ENCODE measurements at places on chromosomes 3 and 15.
A peak's percentile ranks its signal among the peaks of the same experiment; 100 is the strongest.

GRCh38 chr15:39124155-39124552, 456.7 kb upstream of the THBS1 start:
- DNase-seq: no peak

DNA sequence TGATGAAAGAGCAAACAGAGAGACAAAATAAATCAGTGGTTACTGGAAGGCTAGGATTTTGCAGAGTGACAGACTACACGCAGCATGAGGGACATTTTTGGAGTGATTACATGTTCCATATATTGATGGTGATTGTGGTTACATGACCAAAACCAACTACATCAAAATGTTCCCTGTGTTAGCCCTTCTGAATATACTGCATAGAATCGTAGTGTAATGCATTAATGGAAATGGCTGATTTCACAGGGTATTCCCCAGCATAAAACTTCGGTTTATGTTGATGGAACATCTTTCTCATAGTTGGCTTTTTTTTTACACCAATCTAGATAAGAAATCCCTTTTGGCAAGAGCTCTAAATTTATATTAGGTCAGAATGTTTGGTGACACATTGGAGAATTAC, 191.3 kb upstream of the CMC1 start:
- DNase-seq: no peak

DNA sequence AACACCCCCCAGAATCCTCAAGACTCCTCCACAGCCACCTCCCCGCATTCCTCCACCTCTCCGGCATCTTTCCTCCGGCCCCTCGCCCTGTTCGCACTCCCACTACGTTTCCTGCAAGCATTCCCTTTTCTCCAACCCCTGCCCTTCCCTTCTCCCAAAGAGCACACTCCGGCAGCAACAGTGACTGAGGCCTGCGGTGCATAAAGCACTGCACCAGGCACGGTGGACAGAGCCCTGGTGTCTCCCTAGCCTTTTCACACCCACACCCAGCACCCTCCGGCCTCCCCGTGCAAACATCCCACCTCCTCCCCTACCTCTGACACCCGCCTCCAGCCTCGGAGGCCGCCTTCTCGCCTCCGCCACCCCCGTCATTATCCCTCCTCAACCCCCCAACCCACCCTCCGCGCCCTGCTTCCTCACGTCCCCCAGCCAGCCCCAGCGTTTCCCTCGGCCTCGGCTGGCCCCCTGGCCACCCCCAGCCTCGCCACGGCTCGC, 577 bp downstream of the ZNF148 start:
- DNase-seq: no peak

- DNase-seq: no peak
Measured at GRCh38 chr3:49004352-49005302, 2.6 kb upstream of the WDR6 start.

DNA sequence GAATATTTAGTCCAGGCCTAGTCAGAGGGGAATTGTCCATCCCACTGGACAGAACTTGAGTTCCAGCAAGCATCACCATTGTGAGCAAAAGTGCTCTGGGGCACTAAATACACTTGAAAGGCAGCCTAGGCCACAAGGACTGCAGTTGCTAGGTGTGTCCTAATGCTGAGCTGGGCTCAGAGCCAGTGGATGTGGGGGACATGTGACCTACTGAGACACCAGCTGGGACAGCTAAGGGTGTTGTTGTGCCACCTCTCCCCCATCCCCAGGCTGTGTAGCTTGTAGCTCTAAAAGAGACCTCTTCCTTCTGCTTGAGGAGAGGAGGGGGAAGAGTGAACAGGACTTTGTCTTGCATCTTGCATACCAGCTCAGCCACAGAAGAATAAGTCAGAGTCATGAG, 120.9 kb downstream of the DTWD1 start:
- DNase-seq: no peak

DNA sequence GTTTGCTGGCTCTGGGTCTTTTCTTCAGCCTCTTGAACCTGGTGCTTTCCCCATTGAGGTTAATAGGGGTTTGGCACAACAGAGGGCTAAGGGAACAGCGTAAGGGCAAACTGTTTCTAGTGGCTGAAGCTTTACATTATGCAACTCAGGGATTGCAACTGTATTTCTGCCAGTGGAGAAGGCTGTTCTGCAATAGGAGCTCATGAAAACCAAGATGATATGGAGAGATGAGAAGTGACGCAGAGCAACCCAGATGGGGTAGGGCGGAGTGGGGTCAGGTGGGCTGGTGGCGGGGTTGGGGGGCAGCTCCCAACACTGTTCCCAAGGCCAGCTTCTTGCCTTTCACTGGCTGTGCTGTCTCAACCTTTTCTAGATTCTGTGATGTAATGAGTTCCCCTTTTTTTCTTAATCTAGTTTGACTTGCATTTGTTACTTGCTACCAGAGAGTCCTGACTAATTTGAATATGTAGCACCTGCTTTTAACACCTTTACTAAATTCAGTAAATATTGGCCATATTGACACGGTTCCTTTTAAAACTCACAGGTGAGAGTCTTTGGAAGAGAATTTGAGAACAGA, 7.2 kb downstream of the GXYLT2 start:
- peak; percentile 94 for DNase-seq

GRCh38 chr15:48494631-48495030, 150.9 kb downstream of the FBN1 start:
- DNase-seq: no peak

DNA sequence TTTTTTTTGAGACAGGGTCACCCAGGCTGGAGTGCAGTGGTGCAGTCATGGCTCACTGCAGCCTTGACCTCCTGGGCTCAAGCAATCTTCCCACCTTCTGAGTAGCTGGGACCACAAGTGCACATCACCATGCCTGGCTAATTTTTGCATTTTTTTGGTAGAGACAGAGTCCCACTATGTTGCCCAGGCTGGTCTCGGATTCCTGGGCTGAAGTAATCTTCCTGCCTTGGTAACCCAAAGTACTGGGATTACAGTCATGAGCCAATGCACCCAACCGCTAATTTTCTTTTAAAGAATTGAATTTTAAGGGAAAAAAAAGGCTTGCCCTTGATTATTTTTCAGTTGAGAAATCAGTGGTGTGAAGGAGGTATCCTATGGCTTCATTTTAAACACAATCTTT, 334.0 kb downstream of the SOX2 start:
- DNase-seq: no peak

GRCh38 chr15:70049701-70050301, 47.9 kb downstream of the TLE3 start:
- DNase-seq: no peak

DNA sequence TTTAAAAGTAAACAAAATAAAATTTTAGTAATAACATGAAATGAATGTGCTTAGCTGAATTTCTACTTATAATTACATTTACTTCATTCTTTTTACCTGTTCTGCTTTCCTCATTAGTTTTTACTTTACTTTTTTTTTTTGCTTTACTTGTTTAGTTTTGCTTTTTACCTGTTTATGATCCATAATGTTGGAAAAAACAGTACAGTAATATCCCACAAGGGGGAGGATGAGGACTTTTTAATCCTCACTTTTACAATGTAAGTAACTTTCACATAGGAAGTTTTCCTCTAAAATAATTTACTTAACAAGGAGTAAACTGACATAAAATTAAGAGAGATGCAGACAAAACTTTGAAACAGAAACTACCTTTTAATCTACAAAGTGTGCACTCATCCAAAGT, 268.7 kb downstream of the TBC1D5 start:
- no peak for DNase-seq

DNA sequence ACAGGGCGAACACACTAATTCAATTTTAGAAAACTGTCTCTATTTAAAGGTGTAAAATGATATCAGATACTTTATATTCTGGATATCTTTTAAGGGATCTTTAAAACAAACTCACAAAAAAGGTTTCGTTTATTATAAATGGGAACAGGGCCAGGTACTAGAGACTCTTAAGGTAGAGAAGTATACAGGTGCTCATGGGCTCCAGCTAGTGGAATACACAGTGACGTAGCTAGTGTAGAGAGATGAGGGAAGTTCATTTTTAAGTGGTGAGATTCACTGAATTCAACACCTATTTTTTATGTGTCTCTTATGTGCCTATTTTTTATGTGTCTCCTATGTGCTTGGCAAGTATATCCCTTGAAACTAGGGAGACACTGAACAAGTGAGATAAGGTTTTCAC, 132.7 kb upstream of the FAM3D start:
- no peak for DNase-seq

DNA sequence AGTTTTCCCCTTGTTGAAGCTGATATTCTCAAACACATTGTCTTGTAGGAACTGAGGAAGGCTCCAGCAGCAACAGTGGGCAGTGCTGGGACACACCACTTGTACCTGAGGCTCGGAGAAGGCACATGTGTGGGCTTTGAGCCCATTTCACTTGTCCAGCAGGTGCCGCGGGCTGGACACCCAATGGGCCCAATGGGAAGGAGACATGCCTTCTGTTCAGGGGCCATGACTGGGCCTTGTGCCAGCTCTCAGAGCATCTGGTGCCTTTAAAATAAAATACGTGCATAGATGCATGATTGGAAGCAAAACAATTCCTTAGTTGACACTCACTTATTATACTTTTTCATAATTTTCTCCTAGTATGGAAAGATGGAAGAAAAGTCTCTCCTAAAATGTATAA, 334.2 kb downstream of the KLF13 start:
- DNase-seq: no peak

DNA sequence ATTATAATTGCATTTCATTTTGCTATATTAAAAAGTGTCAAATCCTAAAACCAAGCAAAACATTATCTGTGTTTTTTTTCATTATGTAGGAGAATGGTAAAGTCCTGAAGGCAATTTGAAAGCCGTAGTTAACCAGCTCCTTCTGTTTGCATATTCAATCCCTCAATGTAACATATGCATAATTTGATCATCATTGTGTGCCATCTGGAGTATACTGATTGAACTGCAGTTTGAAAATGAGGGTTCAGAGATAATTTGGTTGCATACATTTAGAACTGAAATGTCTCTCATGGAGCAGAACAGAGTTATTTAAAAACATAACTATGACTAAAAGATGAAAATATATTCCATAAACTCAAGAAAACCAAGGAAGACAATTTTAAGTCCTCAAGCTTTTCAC, 518.6 kb downstream of the GBE1 start:
- DNase-seq: peak; percentile 22

DNA sequence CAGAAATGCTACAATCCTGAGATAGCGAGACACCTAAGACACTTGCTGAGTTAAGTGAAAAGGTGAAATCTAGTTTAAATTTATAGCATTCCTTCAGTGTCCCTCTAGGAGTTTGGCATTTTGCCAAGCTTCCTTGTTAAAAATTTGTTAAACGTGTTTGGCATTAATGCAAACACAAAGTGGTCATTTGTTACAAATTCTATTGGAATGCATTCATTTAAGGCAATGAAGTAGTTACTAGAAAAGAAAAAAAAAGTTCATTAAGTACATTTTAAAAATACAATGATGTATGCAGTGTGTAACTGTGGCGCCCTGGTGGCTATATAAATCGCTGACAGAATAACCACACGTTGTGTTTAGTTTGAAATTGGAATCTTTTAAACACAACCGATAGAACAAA, 31.3 kb upstream of the WNT5A start:
- no peak for DNase-seq

DNA sequence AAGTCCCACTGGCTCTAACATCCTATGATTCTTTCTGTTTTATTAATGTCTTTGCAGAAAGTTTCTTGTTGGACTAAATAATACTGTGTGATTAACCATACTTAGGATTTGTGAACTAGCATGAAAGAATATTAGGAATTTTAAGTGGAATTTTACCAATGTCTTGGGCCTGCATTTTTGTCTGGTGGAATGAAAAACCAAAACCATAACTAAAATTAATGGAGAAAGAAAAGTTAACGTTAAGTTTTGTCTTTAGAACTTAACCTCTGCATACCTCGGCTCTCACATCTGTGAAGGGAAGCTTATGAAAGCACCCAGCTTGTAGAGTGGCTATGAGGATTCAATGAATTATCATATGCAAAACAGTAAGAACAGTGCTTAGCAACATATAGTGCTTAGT, 6.5 kb downstream of the FBN1 start:
- no peak for DNase-seq

DNA sequence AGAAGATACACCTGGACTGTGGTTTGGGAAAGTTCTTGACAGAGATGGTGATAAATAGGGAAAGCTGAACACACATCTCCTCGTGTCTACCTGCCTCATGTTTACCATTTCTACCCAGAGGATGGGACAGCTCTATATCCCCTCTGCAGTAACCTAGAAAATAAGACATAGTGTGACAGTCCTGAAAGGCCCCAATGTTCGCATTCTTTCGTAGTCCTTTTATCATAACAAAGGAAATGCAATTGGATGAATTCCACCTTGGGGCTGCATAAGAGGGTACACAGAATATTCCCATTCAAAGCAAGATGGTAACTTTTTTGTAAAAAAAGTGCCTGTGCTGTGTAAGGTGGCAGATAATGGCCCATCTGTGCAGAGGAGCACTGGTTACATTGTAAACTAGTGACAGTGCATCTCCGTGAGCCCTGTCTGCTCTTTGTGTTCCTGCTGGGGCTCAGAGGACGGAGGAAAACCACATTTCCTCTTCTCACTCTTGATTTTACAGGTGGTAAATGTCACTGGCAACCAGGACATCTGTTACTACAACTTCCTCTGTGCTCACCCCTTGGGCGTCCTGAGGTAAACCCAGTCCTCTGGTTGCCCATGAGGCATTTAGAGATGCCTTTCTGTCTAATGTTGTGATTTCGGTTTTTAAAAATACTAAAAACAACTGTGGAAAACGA, 74.3 kb downstream of the SIDT1 start:
- peak; percentile 29 for DNase-seq

DNA sequence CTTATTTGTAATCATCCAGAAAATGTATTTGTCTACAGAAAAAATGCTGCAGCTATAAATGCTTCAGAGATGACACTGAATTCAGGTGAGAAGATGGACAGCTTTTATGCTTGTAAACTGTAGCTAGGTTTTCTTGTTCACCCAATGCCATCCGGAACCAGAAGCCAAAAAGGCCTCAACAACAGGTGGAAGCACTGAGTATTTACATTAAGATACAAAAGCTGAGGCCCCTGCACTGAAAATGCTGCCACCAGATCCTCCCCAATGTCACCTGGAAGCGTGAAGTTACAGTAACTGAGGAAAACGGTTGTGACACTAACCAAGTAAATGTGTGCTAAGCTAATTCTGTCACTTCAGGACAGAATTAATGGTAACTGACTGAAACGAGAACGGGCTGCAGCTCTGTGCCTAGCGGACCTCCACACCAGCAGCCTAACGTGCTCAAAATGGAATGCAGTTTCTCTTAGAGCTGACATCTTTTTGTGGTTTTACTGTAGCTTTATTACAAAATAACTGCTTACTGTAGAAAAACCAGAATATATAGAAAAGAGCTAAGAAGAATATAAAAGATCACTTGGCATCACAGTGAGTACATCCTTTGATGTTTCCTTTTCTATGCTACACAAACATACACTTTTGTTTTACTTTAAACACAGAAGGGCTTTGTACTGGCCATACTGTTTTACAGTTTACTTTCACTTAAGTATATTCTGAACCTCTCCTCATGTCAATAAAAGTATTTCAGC, 7.6 kb downstream of the CHSY1 start:
- DNase-seq: no peak

- DNase-seq: peak; percentile 39
Measured at GRCh38 chr15:30990036-30990435, 1.4 kb downstream of the MTMR10 start.

DNA sequence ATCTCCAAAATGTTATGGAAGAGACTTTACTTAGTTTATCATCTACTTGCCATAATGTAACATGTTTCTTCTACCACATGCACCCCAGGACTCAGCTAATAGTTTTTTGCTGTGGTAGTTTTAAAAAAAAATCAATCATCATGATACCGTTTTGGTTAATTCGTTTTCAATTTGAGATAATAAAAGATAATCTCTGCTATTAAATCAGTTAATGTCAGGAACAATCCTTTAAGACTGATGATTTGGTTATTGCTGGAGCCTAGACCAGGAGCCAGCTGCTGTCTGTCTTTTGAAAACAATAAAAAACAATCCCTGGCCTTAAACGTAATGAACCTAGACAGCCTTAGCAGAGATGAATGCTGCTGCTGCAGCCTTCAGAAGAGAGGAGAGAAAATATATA, 403.7 kb downstream of the OXSM start:
- DNase-seq: no peak
